Fibroblast of skin of right biceps (primary cell): ENCODE measurements at places on chromosomes 12 and 14.

DNA sequence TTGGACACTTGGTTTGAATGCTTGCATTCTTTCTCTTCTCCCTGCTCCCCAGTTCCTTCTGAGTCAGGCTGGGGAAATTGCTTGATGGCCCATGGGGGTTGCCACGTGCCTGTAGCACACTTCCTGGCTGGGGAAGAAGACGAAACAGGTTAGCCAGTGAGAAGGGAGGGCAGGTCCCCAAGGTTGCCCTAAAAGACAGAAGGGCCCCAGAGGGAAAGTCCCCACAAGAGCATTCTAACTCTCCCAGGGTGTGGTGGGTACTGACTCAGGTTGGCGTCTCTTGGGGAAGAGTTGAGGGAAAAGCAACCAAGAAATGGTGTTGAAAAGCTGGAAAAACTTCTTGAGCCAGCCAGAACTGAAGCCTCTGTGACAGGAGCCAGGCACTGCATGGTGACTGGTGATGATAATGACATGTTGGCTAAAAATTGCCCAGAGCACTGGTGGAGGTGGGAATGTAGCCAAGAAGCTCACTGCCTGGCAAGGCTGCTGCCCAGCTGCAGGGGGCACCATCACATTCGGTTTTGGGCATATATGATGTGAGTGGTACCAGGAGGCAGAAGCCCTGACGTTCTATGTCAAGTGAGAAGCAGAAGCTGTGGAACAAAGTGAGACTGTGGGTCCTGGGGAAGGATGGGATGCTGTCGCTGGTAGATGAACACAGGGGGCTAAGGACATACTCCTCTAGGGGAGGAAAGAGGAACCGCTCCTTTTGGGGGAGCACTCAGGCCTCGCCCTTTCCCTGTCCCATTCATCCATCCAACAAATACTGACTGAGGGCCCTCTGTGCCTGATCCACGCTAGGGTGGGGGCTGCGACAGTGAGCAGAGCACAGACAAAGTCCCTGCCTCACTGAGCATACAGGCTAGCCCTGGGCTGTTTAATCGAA is 8.1 kb upstream of the RABGGTA start:
- peak; percentile 15 for DNase-seq

- no peak for DNase-seq
Observed at GRCh38 chr12:82966001-82966559, 279.4 kb downstream of the TMTC2 start.

DNA sequence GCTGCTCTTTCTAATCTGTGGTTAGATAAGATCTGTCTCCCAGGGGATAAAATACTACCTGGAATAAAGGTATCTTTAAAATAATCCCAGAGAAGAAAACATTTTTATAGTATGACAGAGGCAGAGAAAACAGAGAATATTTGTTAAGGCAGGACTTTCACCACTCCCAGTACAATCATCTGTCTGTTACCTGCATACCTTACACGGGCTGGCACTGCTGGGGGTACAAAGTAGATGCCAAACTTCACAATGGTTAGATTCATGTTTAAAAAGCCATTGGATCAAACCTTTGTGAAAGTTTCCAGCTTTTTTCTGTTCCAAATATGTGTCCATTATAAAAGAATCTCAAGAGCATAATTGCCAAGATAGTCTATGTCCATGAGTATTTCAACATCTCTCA is 273.6 kb upstream of the BTG1 start:
- DNase-seq, result no peak

- peak; percentile 75 for DNase-seq
Observed at GRCh38 chr14:76761136-76761959, at the start of gene VASH1. TSS of gene VASH1 (plus strand) at chr14:76761468. CDS start at chr14:76762822, 1,354 bp downstream.

- peak; percentile 59 for DNase-seq
Observed at GRCh38 chr12:106345746-106346145, 11.8 kb upstream of the POLR3B start.

DNA sequence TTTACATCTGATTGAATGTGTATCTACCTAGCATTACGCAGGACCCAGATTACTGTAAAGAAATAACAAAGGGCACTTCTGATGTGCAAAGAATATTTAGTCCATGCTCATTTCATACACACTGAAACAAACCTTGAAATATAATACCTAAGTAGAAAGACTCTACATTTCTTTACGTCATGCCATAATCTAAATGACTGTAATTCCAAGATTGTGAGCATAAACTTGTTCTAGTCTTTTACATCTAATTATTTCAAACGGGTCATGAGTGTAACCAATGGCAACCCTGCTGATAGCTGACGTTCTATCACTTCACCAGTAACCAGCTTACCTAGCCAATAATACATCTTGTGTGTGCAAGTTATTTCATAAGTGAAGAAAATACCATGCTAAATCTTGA is 433.8 kb downstream of the PRKD1 start:
- no peak for DNase-seq

DNA sequence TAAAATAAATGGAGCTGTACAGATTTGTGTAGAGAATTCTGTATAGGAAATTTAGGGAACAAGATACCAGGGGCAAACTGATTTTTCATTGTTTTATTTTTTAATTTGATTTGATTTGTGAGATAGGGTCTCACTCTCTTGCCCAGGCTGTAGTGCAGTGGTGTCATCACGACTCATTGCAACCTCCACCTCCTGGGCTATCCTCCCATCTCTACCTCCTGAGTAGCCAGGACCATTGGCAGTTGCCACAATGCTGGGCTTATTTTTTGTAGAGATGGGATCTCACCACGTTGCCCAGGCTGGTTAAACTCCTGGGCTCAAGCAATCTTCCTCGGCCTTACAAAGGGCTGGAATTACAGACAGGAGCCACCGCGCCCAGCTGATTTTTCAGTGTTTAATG is 18.0 kb upstream of the TBK1 start:
- DNase-seq, result no peak

DNA sequence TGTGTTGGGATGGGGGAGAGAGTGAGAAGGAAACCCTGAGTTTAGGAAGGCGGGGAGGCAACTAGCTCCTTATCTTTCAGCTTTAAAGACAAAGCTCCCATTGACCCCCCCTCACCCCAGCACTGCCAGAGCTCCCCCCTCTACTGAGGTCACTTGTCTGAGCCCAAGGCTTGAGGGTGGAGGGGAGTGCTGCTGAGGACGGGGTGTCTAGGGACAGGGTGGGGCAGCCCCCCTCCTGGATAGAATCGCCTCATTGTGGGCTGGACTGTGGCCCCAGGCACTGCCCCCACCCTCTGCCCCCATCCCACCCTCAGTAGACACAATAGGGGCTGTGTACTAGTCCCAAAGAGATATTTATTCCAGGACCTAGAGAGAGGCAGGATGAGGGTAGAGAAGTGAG is 3.0 kb downstream of the ERBB3 start:
- DNase-seq, result no peak

DNA sequence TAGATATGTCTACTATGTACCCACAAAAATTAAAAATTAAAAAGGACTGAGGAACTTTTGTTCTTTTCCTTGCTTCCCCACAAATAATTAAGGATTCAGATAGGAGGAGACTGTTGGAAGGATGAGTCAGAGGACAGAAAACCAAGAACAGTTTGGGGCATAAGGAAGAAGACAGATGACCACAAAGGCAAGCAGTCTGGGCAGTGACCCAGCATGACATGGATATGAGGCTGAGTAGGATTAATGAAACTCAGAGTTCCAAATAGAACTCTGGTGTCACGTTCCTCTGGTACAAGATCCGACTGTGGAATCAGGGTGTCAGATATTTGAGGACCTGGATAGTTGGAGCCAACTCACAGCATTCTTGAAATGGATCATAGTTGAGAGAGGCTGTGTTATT is 89.3 kb upstream of the SLC38A4 start:
- peak; percentile 91 for DNase-seq

- DNase-seq, result no peak
Observed at GRCh38 chr12:42574851-42575266, 14.7 kb downstream of the PRICKLE1 start.

DNA sequence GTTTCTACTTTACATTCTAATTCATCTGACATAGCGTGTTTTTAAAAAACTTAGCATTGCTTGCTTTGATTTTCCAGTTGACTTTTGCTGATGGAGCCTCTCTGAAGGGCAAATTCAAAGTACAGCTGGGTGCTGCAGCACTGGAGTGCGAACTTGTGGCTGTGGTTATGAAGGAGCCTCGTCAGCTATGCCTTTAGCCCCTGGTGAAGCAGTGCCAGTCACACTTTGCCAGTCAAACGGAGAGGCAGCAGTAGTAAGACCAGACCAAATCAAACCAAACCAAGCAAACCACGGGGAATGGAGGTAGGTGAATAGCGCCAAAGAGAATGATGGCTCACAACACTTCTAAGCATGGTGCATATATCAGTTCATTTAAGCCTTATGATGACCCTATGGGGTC is 15.1 kb upstream of the SLC38A2 start:
- DNase-seq, result no peak

DNA sequence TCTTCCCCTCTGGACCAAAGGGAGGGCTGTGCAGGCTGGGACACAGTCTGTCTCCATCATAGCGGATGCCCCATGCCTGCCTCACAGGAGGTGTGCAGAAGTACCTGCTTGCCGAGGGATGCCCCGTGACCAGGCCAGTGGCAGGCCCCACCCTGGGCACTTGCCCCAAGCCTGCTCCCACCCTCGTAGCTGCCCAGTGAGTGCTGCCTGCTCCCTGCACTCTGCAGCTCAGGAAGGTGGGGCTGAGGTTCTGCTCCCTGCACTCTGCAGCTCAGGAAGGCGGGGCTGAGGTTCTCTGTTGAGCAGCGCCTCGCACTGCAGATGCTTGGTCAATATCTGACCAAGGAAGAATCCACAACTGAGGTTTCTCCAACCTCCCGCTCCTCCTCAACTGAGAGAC is 6.9 kb downstream of the MMAB start:
- no peak for DNase-seq

DNA sequence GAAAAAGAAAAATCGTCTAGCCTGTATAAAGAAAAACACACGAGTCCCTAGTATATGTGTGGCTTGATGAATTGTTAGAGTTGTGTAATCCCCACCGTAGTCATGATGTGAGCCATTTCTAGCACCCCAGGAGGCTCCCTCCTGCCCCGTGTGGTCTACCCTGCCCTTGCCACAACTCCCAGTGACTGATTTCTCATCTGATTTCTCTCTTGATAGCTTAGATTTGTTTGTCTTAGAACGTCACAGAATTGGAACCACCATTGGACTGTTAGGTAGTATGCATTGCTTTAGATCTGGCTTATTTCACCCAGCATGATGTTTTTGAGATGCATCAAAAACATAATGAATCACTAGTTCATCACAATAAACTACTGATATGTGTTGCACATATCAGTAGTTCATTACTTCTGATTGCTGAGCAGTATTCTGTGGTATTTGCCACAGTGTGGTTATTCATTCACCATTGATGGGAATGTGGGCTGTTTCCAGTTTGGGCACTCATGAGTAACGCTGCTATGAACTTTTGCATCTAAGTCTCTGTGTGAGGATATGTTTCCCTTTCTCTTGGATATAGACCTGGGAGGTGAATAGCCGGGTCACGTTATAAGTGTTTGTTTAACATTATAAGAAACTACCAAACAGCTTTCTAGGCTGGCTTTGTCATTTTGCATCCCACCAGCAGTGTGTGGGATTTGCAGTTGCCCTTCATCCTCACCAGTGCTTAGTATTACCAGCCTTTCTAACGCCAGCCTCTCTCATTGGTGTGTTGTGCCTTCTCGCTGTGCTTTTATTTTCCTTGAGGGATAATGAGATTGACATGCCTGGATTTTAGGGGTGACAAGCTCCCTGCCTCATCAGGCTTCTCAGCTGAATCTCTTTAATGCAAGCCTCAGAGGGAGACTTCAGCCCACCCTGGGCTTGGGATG is 31.9 kb upstream of the NCOR2 start:
- DNase-seq, result peak; percentile 89

DNA sequence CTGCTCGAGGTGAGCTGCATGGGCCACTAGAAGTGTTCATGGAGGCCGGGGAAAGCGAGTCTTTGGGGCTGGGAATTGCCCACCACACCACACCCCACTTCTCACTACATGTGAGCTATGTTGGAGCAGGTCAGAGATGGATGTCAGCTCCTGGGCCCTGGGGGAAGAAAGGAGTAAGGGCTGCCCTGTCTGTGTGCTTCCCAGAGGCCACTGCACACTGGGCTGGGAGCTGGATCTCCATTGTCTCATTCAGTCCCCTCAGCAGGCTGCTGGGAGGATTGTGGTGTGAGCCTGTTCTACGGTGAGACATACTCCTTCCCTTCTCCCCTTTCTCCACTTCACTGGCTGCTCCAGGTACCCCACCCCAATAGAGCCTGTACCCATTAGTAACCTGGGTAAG is 10.5 kb downstream of the FIGNL2 start:
- DNase-seq, result no peak

GRCh38 chr12:73421832-73422231 is 1115.8 kb upstream of the ATXN7L3B start:
- peak; percentile 74 for DNase-seq

DNA sequence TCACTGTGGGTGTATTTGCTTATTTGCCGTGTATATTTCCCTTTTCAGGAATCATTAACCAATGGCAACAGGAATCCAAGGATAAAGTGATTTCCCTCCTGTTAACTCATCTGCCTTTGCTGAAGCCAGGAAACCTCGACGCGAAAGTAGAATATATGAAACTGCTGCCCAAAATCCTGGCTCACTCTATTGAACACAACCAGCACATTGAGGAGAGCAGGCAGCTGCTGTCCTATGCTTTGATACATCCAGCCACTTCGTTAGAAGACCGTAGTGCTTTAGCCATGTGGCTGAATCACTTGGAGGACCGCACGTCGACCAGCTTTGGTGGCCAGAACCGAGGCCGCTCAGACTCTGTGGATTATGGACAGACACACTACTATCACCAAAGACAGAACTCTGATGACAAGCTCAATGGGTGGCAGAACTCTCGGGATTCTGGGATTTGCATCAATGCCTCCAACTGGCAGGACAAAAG is 135.1 kb downstream of the SAMD4A start:
- no peak for DNase-seq

GRCh38 chr14:56036353-56036752 is 81.9 kb upstream of the PELI2 start:
- no peak for DNase-seq

DNA sequence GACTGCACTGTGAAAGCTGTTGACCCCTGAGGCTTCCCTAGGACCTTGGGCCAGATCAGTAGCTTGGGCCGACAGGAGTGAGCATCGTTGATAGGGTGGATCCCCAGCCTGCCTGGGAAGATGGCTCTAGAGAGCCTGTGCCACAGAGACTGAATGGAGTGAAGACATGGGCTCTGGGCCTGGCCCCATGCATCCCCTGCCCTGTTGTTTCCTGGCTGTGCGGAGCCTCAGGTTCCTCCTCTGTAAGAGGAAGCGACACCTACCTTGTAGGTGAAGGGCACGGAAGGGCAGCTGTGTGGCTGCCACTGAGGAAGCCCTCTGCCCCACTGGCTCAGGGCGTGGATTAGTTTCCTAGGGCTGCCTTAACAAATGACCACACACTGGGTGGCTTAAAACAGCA is 23.9 kb downstream of the PLEKHG3 start:
- DNase-seq, result no peak

DNA sequence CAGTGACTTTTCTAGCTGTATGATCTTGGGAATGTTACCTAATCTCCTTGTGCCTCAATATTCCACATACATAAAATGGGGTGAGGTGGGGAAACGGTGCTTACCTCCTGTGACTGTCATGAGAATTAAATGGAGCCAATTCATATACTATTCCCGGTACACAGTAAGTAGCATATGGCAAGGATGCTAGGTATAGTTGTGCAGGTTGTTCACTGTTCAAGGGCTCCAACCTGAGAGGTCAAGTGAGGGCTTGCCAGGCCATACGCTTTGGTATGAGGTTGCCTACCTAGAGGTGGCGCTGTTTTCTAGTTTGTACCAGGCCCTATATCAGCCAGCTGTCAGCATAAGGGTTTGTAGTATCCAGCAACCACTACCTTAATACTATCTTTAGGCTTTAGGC is 3.6 kb upstream of the BATF start:
- DNase-seq, result no peak
